Placental epithelial cell (primary cell): ENCODE measurements at places on chromosomes 1 and 21. TPM values are rescaled to one million over a fixed set of nuclear protein-coding genes. Genes with fewer than 3 reads are reported as not detected.

KRTAP11-1 gene
- total RNA-seq: not detected in 2 replicates

HPDL gene
- total RNA-seq: 1.3 and 2.0 TPM in 2 replicates

BRINP2 gene
- 0.11 and 2.4 TPM in 2 replicates for total RNA-seq

SPRR2B gene
- total RNA-seq: not detected in 2 replicates

RABIF gene
- total RNA-seq: 3.9 and 6.2 TPM in 2 replicates

FAM72A gene
- total RNA-seq: 11.8 and 14.9 TPM in 2 replicates

TCEA3 gene
- total RNA-seq: 18.2 and 38.9 TPM in 2 replicates

AK5 gene
- total RNA-seq: 1.2 TPM in 1 of 2 replicates, not detected in the other

ACOT11 gene
- 5.1 and 6.1 TPM in 2 replicates for total RNA-seq

CD244 gene
- total RNA-seq: not detected in 2 replicates

PLD5 gene
- 5.1 and 6.5 TPM in 2 replicates for total RNA-seq

FCRL5 gene
- total RNA-seq: not detected in 2 replicates

TNFRSF14 gene
- 2.0 and 5.4 TPM in 2 replicates for total RNA-seq

OR6N1 gene
- total RNA-seq: not detected in 2 replicates

HAO2 gene
- 0.11 and 0.39 TPM in 2 replicates for total RNA-seq

OR2T29 gene
- total RNA-seq: 9.4 and 19.7 TPM in 2 replicates

MMEL1 gene
- not detected in 2 replicates for total RNA-seq

FAM110D gene
- not detected in 2 replicates for total RNA-seq

RUNX3 gene
- not detected in 2 replicates for total RNA-seq

NBPF6 gene
- not detected in 2 replicates for total RNA-seq

LRIG2 gene
- 17.9 and 22.0 TPM in 2 replicates for total RNA-seq

PLEKHA6 gene
- 22.9 and 24.7 TPM in 2 replicates for total RNA-seq

CFAP107 gene
- not detected in 2 replicates for total RNA-seq

AADACL4 gene
- total RNA-seq: under 0.01 TPM in 1 of 2 replicates, not detected in the other

TXNIP gene
- 161 and 941 TPM in 2 replicates for total RNA-seq

CAP1 gene
- 162 and 614 TPM in 2 replicates for total RNA-seq

CADM3 gene
- not detected in 2 replicates for total RNA-seq

KLF17 gene
- not detected in 2 replicates for total RNA-seq

IFNAR1 gene
- total RNA-seq: 15.7 and 18.0 TPM in 2 replicates

GJA9 gene
- 0.11 TPM in 1 of 2 replicates, not detected in the other for total RNA-seq

OR2AK2 gene
- not detected in 2 replicates for total RNA-seq

KIF2C gene
- total RNA-seq: 4.3 and 11.2 TPM in 2 replicates

ATP1A2 gene
- total RNA-seq: under 0.01 TPM in 1 of 2 replicates, not detected in the other

RGL1 gene
- 1.2 and 4.3 TPM in 2 replicates for total RNA-seq

GLMN gene
- 9.8 and 10.3 TPM in 2 replicates for total RNA-seq

PODN gene
- 0.11 and 0.39 TPM in 2 replicates for total RNA-seq

CLCA4 gene
- not detected in 2 replicates for total RNA-seq

CR2 gene
- total RNA-seq: under 0.01 TPM in 1 of 2 replicates, not detected in the other

CEP104 gene
- 23.2 and 36.9 TPM in 2 replicates for total RNA-seq
